ENCODE measurements at places on chromosomes 7 and 10. TPM values are rescaled to one million over a fixed set of nuclear protein-coding genes. Genes with fewer than 3 reads are reported as not detected.

DNA sequence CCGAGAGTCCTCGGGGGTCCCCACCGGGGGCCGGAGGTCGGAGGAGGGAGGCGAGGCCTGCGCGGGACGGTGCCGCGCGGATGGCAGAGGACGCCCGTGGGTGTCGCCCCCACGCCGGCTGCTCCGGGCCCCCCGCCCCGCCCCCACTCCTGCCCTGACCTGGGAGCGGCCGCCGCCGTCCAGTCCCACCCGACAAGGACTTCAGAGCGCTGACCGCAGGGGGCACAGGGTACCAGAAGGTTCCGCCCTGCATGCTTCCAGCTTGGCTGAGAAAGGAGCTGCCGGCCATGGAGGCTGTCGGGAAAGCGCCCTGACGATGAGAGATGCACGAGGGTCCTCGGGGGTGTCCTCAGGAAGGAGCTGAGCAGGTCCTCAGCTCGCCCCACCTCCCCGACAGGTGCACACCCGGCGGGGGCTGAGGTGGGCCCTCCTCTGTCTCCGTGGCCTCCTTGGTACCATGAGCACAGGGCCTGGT is 57.0 kb upstream of the DNAJB6 start:
- H3K27me3 ChIP-seq, result no peaks in the 10 kb centered on the region
- H3K27ac ChIP-seq, result no peak overlapping the region
- H3K36me3 ChIP-seq, result no peaks in the 10 kb centered on the region

GRCh38 chr7:24945899-24946298 is 34.1 kb downstream of the OSBPL3 start:
- peaks cover 13% of the 10 kb centered on the region for H3K4me1 ChIP-seq
- no peak overlapping the region for H3K27ac ChIP-seq
- H3K27me3 ChIP-seq, result no peaks in the 10 kb centered on the region
- H3K4me3 ChIP-seq, result no peak overlapping the region

DNA sequence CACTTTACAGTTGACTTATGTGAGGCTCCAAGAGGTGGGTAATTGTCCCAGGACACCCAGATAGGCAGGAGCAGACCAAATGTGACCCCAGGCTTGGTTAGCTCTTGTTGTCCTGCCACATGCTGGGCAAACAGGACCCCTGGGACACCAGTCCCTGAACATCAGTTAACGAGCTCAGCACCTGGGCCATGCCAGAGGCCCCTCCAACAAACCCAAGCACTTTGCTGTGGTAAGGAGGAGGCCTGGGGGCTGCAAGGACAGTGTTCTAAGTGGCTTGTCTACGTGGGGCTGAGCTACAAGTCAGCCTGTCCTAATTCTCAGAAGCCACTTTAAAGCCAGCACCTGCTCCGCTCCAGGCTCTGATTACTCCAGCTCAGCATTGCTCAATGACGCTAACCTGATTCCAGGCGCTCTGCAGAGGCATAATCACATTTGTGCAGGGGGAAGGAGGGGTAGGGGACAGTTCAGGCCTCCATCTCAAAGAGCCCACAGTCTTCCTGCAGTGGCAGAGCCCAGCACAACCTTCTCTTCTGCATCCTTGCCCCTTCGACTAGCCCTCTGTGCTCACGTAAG is 57.2 kb downstream of the DDC start:
- no peak overlapping the region for H3K4me3 ChIP-seq
- no peaks in the 10 kb centered on the region for H3K27me3 ChIP-seq
- H3K4me1 ChIP-seq, result peaks cover 2% of the 10 kb centered on the region
- H3K27ac ChIP-seq, result no peak overlapping the region

- H3K4me1 ChIP-seq, result peaks cover 4% of the 10 kb centered on the region
- H3K36me3 ChIP-seq, result peaks cover 15% of the 10 kb centered on the region
- H3K27ac ChIP-seq, result no peak overlapping the region
- DNase-seq, result no peak
Measured at GRCh38 chr10:69636626-69637605, 6.9 kb downstream of the FAM241B start.

GRCh38 chr7:10469476-10469875 is 504.2 kb upstream of the PHF14 start:
- peaks cover 1% of the 10 kb centered on the region for H3K36me3 ChIP-seq
- H3K27ac ChIP-seq, result no peak overlapping the region
- DNase-seq, result no peak
- H3K4me1 ChIP-seq, result no peaks in the 10 kb centered on the region
- no peak overlapping the region for H3K4me3 ChIP-seq

Gene ZCWPW1
- 3.8 TPM for total RNA-seq

Gene ELAPOR2
- 62.8 TPM for total RNA-seq

All from progenitor cell of endocrine pancreas (in vitro differentiated cells).